Stimulated activated CD8-positive, alpha-beta memory T cell treated with anti-CD3 and anti-CD28 coated beads, Interleukin-4, amount 100 ng/mL, for 1 hour (primary cell): ENCODE measurements at places on chromosomes 4 and X.

GRCh38 chr4:188387179-188387791 is 248.0 kb downstream of the TRIML1 start:
- DNase-seq, result no peak

- DNase-seq, result no peak
Observed at GRCh38 chr4:186079694-186080093, 10.7 kb downstream of the TLR3 start.

- no peak for DNase-seq
Observed at GRCh38 chr4:879729-880077, 52.4 kb downstream of the GAK start.

DNA sequence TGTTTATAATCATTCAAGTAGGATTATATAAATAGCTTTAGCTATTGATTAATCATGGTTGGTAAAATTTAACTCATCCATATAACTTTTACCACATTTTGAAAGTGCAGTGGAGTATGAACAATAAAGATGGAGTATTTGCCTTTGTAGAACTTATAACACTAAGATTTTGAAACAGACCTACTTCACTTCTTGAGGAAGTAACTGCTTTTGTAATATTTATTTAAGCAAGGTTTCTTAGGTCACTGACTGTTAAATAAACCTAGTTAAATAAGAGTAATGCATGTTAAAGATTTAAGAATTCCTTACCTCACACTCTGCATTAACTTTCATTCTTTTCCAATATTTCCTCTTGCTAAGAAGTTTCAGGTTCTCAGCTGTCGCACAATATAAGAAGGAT is 242.5 kb downstream of the CFAP299 start:
- no peak for DNase-seq

GRCh38 chr4:94389595-94390267 is 47.1 kb upstream of the HPGDS start:
- no peak for DNase-seq

DNA sequence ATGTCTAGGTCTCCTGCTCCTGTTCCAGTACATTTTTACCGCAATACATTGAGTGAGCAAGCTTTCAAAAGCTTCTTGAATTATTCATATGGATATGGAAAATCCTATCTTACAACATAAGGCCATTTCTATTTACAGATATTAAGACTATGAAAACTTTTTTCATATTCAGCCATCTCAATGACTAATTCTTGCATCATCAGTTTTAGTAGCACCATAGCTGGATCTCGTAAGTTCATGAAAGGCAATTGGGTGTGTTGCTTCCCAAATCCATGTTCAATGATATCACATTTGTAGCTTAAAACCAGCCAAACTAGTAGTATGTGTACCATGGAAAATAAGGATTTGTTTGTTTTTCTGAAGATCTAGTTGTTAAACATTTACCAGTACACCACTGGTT is 118.3 kb upstream of the GABRA2 start:
- no peak for DNase-seq

- DNase-seq, result no peak
Observed at GRCh38 chrX:136185401-136186022, 38.2 kb downstream of the FHL1 start.

- no peak for DNase-seq
Observed at GRCh38 chr4:86452924-86453531, 93.2 kb upstream of the MAPK10 start.

- no peak for DNase-seq
Observed at GRCh38 chr4:20333141-20333715, 81.5 kb downstream of the SLIT2 start.

- no peak for DNase-seq
Observed at GRCh38 chr4:151665022-151665784, 95.6 kb downstream of the GATB start.

GRCh38 chrX:109475174-109475891 is 6.6 kb downstream of the GUCY2F start:
- no peak for DNase-seq

DNA sequence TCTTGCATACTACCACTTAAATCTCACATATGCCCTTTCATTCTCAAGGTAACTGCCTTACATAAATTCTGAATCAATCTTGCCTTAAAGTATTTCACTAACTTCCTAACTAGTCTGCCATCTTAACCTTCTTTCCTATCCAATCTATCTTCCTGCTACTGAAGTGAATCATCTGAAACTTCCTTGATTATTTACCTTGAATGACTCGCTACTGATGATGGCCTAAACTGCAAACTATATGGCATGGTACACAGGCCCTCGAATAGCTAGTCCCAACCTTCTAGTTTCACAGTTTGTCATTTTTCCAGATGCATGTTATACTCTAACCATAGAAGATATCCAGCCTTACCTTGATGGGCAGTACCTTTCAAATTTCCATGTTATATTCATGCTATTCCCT is 19.9 kb downstream of the PHKA1 start:
- DNase-seq, result no peak

DNA sequence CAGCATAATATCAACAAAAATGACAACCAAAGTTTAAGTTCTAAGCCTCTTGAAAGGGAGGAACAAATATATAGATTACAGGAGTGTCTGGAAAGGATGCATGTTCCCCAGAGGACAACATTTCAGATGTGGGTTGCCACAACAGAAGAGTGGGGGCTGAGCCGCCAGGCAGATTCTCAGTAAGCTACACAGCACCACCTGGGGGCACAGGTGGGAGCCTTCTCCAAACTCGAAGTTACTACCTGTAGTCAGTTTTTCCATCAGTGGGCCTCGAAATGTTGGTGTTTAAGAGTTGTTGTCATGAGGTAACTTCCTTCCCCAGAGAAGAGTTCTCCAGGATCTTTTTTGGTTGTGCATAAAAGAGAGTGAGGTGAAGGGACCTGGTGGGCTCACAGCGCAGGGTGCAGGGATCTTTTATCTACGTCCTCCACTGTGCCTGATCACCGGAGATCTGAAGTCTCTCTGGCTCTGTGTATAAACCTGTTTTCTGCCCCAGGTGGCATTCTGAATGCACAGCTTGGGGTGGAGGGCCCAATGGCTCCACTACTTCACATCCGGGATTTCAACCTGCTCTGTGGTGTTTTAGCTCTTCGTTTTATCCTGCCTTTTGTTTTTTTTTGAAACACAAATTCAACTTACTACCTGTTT is 58.4 kb upstream of the STS start:
- no peak for DNase-seq
